ENCODE measurements at places on chromosomes 5 and 9.

- no peak for DNase-seq
Observed at GRCh38 chr9:98894761-98895160, 48.9 kb upstream of the COL15A1 start.

DNA sequence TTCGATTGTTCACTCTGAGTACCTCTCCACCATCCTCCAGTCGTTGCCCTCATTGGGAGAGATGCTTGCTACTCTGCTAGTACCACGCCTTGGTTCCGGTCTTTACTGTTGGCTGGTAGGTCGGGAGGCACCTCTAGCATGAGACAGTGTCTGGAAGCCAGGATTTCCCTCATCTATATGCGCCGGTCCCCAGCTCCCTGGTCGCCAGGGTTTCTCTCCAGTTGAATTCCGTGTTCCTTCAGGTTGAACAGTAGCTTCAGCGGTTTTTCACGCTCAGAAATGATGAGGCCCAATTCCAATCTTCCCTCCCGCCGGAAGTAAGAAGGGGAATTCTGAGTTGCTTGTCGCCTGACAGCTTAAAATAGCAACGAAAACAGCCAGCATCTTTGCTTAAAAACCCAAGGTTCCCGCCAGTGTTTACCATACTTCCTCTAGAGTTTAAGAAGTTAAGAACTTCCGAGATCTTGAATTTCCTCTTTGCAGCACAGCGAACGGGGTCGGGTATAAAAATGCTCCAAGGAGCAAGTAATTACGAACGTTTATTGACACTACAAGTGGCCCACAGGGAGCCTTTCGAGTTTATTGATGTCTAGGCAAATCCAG is 1.3 kb upstream of the ST8SIA4 start:
- DNase-seq, result peak; percentile 37

DNA sequence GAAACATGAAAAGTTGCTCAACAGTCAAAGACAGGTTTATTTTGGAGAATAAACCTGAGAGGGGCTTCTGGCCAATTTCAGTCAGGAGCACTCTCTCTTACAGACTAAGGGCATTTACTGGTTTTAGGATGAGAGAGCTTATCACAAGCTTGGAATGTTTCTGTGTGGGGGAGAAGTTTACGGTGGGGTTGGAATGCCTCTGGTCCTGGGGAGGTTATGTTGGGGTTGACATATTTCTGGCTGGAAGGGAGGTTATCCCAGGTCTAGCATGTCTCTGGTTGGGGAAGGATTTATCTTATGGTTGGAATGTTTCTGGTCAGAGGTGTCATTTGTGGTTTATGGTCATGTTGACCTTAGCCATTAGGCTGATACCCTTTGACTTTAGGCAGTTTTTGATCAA is 1867.3 kb downstream of the EFNA5 start:
- no peak for DNase-seq

- DNase-seq, result no peak
Observed at GRCh38 chr9:7316967-7317366, 482.6 kb downstream of the DMAC1 start.

- DNase-seq, result no peak
Observed at GRCh38 chr5:135965504-135965903, 10.7 kb upstream of the LECT2 start.

Data from naive thymus-derived CD4-positive, alpha-beta T cell (primary cell).